ENCODE measurements at places on chromosomes 13 and 19.

DNA sequence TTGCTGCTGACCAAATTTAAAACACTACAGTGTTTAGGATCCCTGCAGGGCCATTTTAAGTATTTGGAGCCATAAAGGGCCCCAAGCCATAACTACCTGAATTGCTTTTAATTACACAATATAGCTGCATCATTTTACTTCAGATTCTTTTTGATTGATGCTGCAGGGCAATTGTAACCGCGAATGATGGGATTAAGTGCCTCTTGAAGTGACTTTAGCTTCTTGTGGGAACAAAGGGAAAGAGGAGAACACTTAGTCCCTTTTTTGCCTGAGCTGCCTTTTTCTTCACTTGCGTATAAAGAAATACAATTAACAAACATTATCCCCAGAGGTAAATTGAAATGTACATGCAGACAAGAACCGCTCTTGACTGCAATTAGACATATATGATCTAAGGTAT, 228.5 kb downstream of the ZIC5 start:
- DNase-seq = no peak

- no peak for DNase-seq
Observed at GRCh38 chr19:29881386-29881785, 60.7 kb upstream of the URI1 start.

GRCh38 chr13:91056746-91057145, 290.7 kb upstream of the MIR17HG start:
- no peak for DNase-seq

GRCh38 chr13:94607939-94608338, 6.3 kb downstream of the GPR180 start:
- no peak for DNase-seq

GRCh38 chr13:28420704-28421103, 74.2 kb downstream of the FLT1 start:
- no peak for DNase-seq

GRCh38 chr19:35986664-35987570, 8.1 kb upstream of the SDHAF1 start:
- no peak for DNase-seq

DNA sequence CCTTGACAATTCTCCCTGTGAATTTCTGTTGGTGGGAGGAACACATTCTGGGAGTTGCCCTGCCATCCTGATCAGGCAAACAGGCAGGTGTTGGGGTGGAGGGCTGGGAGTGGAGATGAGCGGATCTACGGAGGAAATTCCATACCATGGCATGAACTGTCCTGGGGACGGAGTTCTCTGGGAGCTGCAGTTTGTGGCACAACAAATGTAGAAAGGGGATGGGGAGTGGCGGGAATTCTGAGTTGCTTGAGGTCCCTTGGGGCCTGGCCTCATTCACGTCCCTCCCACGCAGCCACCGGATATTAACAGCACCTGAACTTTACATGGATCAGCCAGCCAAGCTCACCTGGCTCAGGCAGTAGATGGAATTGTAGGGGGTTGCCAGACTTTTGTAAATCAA, 70.0 kb downstream of the CHST8 start:
- DNase-seq = no peak

- no peak for DNase-seq
Observed at GRCh38 chr13:51097353-51098043, 13.6 kb downstream of the C13orf42 start.

GRCh38 chr13:44726214-44726613, 150.1 kb upstream of the TSC22D1 start:
- DNase-seq = no peak

DNA sequence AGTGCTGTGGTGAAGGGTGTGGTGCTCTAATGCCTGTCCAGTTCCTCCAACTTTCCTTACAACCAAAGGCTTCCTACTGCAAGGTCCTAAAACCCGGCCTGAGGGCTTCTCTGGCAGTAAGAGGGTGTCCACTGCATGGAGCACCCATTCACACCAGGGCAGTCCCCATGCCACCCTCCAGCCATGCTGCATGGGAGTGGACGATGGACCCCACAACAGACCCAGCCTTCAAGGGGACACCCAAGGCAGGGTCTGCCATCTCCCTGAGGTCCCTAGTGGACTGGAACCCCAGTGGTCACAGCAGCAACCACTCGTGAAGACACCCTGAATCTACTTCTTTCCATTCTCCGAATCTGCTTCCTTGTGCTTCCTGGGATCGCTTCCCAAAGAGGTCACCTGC, 117.6 kb upstream of the SOX1 start:
- DNase-seq = no peak

- no peak for DNase-seq
Observed at GRCh38 chr19:1169411-1169791, 4.7 kb downstream of the SBNO2 start.

DNA sequence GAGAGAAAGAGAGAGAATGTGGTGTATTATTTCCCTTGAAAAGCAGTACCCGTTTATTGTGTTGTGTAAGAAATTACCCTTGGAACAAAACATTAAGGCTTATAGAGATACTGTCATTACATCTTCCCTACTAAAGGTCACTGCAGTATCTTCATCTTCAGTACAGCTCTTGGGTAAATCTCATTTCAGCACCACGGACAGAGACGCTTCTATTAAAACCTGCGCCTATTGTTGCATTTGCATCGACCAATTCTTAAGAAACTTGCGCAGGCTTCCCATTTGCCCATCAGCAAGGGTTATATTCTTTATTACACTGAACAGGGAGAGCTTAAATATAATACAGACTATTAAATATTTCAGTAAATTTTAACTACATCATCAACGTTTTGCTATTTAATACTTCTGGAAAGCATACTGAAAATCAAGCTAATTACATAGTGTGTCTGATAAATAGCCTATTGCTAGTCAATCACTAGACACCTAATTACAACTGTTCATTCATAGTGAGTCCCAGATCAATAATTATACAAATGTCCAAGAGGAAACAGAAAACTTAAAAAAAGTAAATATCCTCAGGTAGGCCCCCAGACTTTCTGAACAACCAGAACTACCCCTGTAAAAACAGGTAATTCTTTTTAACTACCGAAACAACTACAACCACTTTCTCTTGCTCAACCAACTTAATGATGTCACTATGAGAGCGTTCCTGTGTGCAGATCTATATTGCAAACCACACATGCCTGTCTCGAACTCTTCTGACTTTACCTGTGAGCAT, 350.6 kb downstream of the LIG4 start:
- DNase-seq = peak; percentile 42

DNA sequence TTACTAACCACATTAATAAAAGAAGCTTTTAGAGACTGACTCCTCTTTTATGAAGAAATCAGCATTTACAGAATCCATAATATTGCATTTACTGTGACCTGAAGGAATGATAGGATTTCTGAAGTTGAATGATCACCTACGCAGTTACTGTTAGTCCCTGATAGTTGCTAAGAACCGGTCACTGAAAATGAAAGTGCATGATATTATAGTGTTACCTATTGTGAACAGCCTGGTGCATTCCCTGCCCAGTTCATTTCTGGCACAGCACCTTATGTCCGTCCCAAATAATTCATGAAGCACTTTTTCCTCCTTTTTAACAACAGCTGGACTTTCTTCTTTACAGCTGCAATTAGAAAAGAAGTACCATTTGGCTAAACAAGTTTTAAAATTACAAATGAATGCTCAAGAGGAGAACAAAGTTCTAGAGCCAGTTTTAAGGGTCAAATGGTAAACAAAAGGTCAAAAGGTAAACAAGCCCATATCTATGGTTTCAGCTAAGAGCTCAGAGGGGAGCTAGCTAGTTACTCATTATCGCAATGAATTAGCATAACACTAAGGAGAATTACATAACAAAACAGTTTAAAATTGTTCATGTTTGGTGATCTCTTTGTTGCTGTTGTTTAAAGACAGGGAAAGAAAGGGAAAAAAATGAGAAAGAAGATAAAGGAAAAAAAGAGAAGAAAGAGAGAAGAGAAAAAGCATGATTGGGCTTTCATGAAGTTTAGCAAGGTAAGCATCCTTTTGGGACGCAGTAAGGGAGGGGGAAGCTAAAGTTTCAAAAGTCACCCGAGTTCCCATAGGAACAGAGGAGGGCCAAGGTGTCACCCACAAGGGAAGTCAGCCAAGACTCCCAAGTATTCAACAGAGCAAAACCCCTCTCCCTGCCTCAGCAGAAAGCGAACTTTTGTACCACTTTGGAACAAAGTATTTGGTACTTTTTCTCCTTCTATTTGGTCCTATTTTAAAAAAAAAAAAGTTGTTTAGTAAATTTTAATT, 50.2 kb downstream of the FLT3 start:
- no peak for DNase-seq

- peak; percentile 40 for DNase-seq
Observed at GRCh38 chr13:31945202-31945961, 86.2 kb upstream of the FRY start.

- peak; percentile 37 for DNase-seq
Observed at GRCh38 chr19:17402982-17403855, 2.2 kb downstream of the BST2 start.

DNA sequence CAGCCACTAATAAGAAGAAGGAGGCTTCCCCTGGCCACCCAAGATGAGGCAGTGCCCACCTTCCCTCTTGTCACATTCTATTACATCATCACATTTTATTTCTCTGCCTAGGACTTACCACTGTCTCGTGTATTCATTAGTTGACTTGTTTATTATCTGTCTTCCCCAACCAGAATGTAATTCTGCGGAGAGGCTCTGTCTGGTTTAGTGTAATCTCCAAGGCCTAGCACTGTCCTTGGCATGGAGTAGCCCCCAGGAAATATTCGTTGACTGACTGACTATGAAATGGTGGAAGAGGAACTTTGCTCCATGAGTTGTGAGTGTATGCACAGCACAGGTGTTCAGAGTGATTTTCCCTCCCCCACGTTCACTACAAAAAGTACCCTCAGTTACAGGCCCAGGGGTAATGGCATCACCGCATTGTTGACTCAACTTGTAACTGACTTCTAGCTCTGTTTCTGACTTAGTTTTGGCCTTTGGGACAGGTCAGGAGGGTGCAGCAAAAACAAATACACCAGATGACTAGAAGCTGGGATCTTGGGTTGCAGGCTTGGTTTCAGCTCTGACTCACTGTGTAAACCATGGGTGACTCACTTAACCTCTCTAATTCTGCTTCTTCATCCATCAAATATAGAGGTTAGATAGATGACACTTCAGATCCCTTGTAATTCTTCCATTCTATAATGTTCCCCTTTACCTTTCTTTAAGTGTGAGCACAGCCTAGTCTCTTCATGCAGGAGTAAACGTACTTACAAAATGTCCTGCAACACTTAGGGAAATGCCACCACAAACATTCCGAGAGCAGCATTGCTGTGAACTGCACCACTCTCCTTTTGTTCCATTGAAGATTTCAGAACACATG, 229.7 kb downstream of the KCNRG start:
- DNase-seq = no peak

DNA sequence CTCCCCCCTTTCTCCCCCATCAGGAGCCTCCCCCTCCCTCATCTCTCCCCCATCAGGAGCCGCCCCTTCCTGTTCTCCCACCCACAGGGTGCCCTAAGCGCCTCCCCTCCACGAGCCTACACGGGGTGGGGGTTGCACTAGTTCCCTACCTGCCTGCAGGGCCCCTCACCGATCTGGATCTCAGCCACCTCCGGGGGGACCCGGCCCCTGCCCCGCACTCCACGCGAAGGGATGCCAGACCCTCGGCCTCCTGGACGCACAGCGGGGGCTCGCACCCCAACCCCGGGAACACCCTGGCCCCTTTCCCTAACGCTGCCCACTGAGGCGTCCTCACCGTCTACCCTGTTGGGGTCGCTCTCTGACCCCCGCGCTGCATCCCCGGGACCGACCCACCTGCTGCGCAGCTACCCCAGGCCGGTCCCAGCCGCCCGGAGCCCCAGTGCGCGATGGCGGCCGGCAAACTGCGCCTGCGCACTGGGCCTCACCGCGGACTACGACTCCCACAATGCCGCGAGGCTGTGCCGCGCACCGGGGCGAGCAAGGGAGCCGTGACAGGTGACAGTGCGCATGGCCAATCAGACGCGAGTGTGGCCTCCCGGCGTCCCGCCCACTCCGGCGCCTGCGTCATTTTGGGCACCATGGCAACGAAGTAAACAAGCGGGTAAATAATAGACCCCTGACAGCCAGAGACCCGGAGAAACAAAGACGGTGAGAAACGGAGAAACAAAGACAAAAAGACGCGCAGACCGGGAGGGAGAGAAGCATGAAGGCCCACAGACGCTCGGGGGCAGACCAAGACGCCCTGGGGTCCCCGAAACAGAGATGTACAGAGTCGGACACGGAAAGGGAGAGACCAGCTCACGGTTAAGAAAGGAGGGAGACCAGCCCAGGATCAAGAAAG, at the start of gene ZSCAN18:
ZSCAN18 (minus strand) TSS at position 451 of the 901 bp plus-strand sequence. CDS start 7,964 bp downstream, outside the sequence.
- peak; percentile 92 for DNase-seq

DNA sequence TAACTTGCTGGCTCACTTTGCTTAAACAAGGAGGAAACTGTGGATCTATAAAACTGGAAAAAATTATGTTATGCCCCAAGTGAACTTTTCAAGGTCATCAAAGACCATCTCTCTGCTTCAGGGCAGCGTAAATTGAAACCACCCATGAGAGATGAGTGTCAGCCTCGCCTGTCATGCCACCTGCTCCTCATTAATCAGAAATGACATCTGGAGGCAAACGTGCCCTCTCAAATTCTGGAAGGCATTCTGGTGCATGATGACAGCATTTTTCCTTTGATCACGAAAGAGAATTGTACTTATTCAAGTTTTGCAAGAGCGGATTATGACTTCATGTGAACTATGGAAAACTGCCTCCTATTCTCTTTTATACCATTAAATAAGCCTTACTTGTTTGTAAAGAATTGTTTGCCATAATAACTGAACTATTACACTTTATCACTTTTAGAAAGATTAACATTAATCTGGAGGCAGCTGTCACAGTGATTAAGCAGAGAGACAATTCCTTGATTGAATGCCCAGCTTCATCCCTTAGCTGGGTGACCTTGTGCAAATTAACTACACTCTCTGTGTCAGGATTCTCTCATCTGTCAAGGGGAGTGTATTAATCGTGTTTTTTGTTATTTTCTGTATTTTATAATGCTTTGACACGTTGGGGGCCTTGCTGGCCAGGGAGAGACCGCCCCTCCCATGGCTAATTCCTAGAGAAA, 17.0 kb upstream of the SACS start:
- DNase-seq = peak; percentile 17

DNA sequence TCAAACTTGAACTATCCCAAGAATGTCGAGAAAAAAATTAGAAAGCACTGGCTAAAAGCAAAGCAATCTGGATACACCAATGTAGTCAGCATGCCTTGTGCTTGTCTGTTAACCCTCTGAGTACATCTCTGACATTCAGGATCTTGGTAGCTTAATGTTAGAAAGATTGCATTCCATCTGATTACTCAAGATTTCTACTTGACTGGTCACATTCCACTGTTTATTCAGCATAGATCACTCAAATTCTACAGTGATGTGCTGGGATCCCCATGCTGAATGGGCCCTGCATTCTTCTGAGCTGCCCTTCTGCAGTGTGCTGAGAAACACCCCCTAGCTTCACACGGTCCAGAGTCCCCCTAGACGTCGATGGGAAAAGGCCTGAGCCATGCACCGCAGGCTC, 295.4 kb upstream of the MAB21L1 start:
- DNase-seq = no peak
